WTC11 (cell line): ENCODE measurements at places on chromosomes 11 and 22.
A peak's percentile ranks its signal among the peaks of the same experiment; 100 is the strongest.

DNA sequence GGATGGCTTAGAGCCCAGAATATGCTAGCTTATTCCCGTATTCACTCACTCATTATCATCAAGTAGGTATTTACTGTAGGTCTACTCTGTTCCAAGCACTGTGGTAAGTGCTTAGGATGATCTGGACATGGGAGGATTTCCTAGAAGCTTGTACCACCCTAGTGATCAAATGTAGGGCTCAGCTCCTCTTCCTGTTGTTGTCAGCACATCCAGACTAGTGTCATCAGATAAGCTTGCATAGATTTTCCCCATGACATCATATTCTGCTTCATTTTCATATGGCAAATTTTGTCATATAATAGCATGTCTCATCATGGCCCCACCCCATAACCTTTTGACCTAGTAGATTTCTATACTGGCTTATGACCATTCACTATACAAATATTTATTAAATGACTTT lies 19.3 kb upstream of the NUCB2 start:
- no peak for DNase-seq

DNA sequence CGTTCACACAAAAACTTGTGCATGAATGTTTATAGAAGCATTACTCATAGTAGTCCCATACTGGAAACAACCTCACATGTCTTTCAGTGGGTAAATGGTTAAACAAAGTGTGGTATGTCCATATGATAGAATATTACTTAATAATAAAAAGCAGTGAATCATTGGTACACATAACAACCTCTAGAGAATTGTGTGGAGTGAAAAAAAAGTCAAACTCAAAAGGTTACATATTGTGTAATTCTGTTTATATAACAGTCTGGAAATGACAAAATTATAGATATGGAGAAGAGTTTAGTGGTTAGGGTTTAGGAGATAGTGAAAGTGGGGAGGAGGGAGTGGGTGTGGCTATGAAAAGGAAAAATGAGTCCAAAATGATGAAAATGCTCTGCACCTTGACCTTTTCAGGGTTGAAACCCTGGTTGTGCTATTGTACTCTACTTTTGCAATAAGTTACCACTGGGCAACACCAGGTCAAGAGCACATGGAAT lies 243.4 kb upstream of the DDI1 start:
- DNase-seq, result no peak

DNA sequence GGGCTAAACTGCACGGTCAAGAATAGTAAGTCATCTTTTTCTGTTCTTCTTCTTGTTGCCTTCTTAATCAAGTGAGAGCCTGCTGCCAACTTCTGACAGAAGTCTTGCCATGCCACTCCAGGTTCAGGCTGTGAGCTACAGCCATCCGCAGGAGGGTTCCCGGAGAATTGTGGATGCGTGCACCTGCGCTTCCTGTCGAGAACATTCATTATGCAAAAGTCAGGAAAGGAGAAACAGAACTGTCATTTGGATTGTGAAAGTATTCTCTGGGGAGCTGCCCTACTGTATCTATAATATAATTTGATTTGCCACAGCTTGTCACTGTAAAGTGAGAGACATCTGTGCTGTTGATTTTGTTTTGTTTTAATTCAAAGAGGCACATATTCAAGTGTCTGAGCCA lies 12.3 kb downstream of the IL17RA start:
- DNase-seq, result no peak

GRCh38 chr11:112831041-112831440 lies 130.2 kb upstream of the NCAM1 start:
- no peak for DNase-seq

DNA sequence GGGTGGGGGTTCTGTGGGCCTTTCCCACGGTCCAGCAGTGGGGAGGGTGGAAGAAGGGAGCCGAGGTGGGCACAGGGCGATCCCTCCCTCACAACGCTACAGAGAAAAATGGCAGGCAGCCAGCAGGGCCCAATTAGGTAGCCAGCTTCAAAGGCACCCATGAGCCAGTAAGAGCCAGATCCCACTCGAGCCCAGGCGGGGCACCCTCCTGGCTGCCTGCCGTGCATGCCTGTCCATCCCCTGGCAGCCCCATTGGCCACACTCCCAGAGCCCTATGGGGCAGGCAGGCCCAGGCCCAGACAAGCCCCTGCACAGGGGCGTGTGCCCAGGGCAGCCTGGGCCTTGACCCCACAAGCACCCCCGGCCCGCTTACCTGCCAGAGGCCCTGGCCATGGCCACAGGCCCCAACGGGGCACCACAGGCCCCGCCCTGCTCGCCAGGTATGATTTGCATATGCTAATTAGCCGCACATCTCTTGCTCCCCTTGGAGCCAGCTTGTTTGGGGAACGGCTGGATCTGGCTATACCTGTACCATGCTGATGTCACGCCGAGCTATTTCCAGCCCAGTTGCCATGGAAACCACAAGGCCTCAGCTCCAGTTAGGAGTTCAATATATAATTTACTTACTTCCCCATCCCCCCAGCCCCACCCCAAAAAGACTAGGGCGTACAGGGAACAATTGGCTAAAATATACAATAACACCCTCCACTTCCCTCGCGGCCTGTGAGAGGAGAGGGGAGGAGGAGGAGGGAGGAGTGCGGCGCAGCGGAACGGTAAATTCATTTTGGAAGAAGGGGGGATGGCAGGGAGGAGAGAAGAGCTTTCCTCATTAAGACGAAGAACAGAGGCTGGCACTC lies 47.5 kb upstream of the TCF20 start:
- peak; percentile 67 for DNase-seq

DNA sequence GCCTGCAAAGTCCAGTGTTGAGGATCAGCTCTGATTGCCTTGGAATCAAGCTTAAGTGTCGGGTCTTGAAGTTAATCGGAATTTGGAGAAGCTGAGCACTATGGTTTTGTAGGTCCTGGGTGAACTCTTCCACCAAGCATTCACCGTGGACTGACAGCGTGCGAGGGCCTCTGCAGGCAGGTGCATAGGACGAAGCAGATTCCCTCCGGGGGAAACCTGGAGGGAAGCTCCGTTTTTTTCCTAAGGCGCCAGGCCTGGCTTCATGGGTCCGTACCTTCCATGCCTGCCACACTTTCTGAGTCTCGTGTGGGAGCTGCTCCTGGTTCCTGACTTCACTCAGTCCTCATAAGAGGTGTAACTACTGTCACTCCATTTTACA lies 170.1 kb downstream of the CRYBB2 start:
- DNase-seq, result no peak

GRCh38 chr11:70111269-70112016 lies 33.3 kb downstream of the ANO1 start:
- peak; percentile 33 for DNase-seq

- no peak for DNase-seq
Observed at GRCh38 chr11:75344761-75345454, 6.6 kb downstream of the ARRB1 start.

- DNase-seq, result no peak
Observed at GRCh38 chr11:65611758-65612603, 2.0 kb downstream of the MAP3K11 start.

- DNase-seq, result no peak
Observed at GRCh38 chr11:116973270-116973669, 125.0 kb downstream of the SIK3 start.

GRCh38 chr22:39475902-39476301 lies 19.1 kb downstream of the MGAT3 start:
- DNase-seq, result no peak

DNA sequence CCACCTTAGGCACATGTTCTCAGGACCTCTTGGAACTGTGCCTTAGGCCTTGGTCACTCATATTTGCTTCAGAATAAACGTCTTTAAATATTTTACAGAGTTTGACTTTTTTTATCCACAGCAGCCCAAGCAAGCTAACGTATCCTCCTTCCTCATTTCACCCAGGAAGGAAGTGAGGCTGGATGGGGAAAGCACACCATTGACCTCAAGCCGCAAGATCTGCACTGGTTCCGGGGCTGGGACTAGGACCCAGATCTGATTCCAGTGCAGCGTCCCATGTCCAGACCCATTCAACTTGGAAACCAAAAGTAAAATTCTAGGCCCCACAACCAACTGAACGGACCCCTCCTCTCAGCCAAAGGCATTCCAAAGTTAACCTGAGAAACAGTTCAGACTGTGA lies 2.4 kb upstream of the LGALS12 start:
- DNase-seq, result no peak

GRCh38 chr11:7306900-7307299 lies 55.2 kb downstream of the SYT9 start:
- DNase-seq, result no peak
